ENCODE measurements at places on chromosomes 13 and 19. TPM values are rescaled to one million over a fixed set of nuclear protein-coding genes. Genes with fewer than 3 reads are reported as not detected.

- no peaks in the 10 kb centered on the region for H3K27me3 ChIP-seq
- H3K36me3 ChIP-seq = peaks cover 1% of the 10 kb centered on the region
- DNase-seq = no peak
Measured at GRCh38 chr13:40764587-40765403, 6.2 kb downstream of the MRPS31 start.

- H3K4me1 ChIP-seq = no peaks in the 10 kb centered on the region
- H3K4me3 ChIP-seq = no peak overlapping the region
- H3K27me3 ChIP-seq = no peaks in the 10 kb centered on the region
- H3K27ac ChIP-seq = no peak overlapping the region
- no peak for DNase-seq
Measured at GRCh38 chr13:110989331-110989730, 74.5 kb upstream of the ANKRD10 start.

ZNF256 gene
- total RNA-seq = 1.9 TPM

ZNF582 gene
- not detected for total RNA-seq

GAPDHS gene
- total RNA-seq = not detected

- peak overlapping the region; percentile 77 for H3K27ac ChIP-seq
- H3K4me1 ChIP-seq = peaks cover 15% of the 10 kb centered on the region
- no peaks in the 10 kb centered on the region for H3K36me3 ChIP-seq
- no peak overlapping the region for H3K4me3 ChIP-seq
- no peaks in the 10 kb centered on the region for H3K27me3 ChIP-seq
Measured at GRCh38 chr13:46278474-46278873, 66.7 kb downstream of the LRRC63 start.

GRCh38 chr19:12995596-12996405 lies 526 bp downstream of the NFIX start:
- H3K36me3 ChIP-seq = no peaks in the 10 kb centered on the region
- no peak overlapping the region for H3K27ac ChIP-seq
- H3K27me3 ChIP-seq = peaks cover 2% of the 10 kb centered on the region
- peak overlapping the region; percentile 9 for H3K4me3 ChIP-seq
- peak; percentile 14 for DNase-seq
- no peaks in the 10 kb centered on the region for H3K4me1 ChIP-seq

KLK1 gene
- 1.1 TPM for total RNA-seq

- H3K36me3 ChIP-seq = no peaks in the 10 kb centered on the region
- H3K27ac ChIP-seq = peak overlapping the region; percentile 5
Measured at GRCh38 chr19:49342291-49342721, 7.1 kb downstream of the CD37 start.

ZNF69 gene
- 6.4 TPM for total RNA-seq

DNA sequence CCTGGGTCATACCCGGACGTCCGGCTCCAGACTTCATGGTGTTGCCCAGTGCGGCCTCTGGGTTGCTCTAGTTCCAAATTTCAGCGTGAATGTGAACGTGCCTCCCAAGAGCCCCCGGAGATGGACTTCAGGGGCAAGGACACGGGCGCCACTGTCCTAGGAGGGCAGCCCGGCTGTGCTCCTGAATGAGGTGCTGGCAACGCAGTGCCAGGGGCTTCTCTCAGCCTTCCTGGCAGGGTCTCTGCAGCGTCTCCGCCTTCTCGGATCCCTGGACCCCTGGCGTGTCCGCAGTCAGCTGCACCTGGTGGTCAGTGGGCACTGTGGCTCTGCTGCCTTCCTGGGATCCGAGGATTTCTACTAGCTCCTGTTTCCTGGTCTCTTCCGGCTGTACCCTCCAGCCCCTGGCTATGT lies 101.7 kb upstream of the MCF2L start:
- no peak overlapping the region for H3K4me3 ChIP-seq
- peak overlapping the region; percentile 42 for H3K27ac ChIP-seq
- no peaks in the 10 kb centered on the region for H3K27me3 ChIP-seq
- H3K4me1 ChIP-seq = no peaks in the 10 kb centered on the region
- peaks cover 3% of the 10 kb centered on the region for H3K36me3 ChIP-seq
- no peak for DNase-seq

DNA sequence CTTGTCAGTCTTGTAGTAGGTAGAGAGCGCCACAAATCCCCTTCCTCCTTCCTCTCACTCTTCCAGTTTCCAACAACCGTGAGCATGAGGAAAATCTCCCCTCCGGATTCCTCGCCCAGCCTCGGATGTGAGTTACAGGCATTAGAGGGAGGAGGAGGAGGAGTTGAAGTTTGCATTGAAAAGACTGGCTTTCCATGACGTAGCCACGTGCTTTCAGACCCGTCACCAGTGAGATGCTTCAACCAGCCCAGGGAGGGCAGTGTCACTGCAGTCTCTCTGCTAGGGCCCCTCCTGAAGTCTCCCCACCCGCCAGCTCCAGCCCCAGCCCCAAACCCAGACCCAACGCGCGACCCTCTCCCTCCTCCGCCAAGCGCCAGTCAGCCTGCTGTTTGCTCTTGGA lies 442 bp upstream of the FGF14 start:
- no peaks in the 10 kb centered on the region for H3K36me3 ChIP-seq
- H3K27me3 ChIP-seq = no peaks in the 10 kb centered on the region
- H3K4me1 ChIP-seq = no peaks in the 10 kb centered on the region

- no peaks in the 10 kb centered on the region for H3K4me1 ChIP-seq
- no peaks in the 10 kb centered on the region for H3K27me3 ChIP-seq
- H3K4me3 ChIP-seq = no peak overlapping the region
- no peak overlapping the region for H3K27ac ChIP-seq
- no peaks in the 10 kb centered on the region for H3K36me3 ChIP-seq
- DNase-seq = no peak
Measured at GRCh38 chr13:46012404-46012803, 40.1 kb downstream of the ZC3H13 start.

PSG2 gene
- 0.45 TPM for total RNA-seq

DNA sequence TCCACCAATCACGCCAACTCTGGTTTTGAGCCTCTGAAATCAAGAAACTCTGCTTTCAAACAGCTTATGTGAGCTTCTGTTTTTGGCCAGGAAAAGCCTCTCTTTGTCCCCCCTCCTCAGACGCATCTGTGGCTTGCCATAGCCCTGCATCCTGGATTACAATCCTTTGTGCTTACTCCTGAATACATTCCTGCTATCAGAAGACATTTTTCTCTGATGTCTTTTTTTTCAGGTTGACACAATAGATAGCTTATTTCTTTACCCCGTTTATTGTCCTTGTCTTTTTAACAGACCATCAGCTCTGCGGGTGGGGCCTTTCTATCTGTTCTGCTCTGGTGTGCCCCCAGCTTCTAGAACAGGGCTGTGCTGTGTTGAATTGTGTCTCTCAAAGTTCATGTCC lies 11.0 kb downstream of the PNMA8B start:
- no peaks in the 10 kb centered on the region for H3K4me1 ChIP-seq
- no peaks in the 10 kb centered on the region for H3K36me3 ChIP-seq
- H3K27me3 ChIP-seq = peaks cover 1% of the 10 kb centered on the region
- DNase-seq = no peak

TPP2 gene
- 58.9 TPM for total RNA-seq

DNA sequence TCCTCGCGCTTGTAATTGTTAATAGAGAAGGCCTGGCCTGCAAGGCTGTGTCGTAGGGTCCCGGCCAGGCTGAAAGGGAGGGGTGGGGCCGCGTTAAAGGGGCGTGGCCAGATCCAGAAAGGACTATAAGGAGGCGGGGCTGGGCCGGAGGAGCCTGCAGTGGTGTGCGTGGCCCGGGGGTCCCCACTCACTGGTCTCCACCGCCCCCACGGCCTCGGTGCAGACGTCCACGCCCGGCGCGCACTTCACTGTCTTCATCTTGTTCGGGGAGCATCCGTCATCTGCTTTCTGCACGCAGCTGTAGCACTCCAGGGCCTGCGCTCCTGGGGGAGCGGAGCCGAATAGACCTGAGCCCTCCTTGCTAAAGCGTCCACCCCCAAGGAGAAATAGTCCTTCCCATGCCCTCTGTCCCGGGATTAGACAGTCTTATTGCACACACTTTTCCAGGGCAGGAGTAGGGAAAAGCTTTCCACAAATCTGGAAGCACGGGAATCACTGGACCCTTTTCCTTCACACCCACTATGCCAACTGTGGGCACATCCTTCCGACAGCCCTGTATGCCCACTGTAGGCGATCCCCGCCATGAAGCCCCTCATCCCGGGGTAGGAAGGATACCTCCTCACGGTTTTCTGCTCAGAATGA lies 1.2 kb downstream of the LYPD3 start:
- no peaks in the 10 kb centered on the region for H3K36me3 ChIP-seq
- H3K4me1 ChIP-seq = 0 out of 2 replicates have a peak, but pooled peaks cover 4% of the 10 kb centered on the region
- peak overlapping the region; percentile 64 for H3K4me3 ChIP-seq
- no peak for DNase-seq

GPR12 gene
- total RNA-seq = not detected

SUCLA2 gene
- 77.8 TPM for total RNA-seq

GRCh38 chr19:1251330-1252220 lies 3.2 kb downstream of the MIDN start:
- H3K4me3 ChIP-seq = peak overlapping the region; percentile 62
- H3K4me1 ChIP-seq = peaks cover 34% of the 10 kb centered on the region
- DNase-seq = peak; percentile 71

DNA sequence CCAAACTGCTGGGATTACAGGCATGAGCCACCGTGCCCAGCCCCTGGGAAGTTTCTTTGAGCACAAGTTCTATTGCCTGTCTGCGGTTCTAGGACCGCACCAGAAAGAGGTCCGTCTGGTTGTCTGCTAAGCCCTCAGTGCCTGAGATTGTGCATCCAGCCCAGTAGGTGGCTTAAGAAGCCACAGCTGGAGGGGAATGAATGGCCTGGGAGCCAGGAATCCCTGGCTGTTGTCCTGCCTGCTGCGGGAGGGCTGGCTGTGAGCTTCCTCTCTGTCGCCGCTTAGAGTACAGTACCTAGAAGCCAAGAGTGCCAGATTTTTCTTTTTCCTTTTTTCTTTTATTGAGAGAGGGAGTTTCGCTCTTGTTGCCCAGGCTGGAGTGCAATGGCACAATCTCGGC lies 4.2 kb upstream of the TYK2 start:
- H3K4me1 ChIP-seq = 0 out of 2 replicates have a peak, but pooled peaks cover 2% of the 10 kb centered on the region
- H3K27ac ChIP-seq = no peak overlapping the region

DNA sequence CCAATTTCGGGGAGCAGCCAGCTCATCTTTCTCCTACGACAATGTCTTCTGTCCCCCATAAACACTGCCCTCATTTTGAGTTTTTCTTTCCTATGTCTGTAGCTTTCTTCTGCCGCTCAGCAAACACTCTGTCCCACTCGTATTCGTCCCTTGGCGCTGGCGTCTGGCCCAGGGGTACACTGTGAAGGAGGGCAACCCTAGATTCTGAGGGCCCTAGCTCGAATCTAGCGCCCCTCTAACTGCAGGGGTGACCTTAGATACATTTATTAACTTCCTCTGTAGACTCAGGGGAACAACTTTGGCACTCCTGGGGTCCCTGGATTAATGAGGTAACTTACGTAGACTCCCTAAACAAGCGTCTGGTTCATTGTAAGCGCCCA lies 677 bp upstream of the LRCH1 start:
- no peak for DNase-seq
- peaks cover 23% of the 10 kb centered on the region for H3K4me1 ChIP-seq
- no peaks in the 10 kb centered on the region for H3K36me3 ChIP-seq

DNA sequence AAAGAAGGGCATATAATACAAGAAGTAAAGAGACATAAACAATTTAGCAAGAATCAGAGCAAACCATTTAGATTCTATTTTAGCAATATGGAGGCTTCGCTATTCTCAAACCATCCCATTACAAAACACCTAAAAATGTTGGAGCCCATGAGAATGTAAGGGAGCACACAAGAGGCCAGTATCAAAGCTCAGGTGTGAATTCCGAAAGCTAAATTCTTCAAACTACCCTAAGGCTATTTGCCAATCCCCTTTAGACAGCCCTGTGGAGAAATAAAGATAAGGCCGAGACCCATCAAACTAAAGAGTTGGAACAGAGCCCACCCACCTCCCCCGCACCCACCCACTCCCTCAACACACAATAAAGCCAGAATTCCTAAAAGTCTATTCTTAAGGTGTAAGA lies 210.8 kb upstream of the MAB21L1 start:
- no peaks in the 10 kb centered on the region for H3K36me3 ChIP-seq
- no peak overlapping the region for H3K27ac ChIP-seq
- no peaks in the 10 kb centered on the region for H3K4me1 ChIP-seq
- no peak for DNase-seq
- no peaks in the 10 kb centered on the region for H3K27me3 ChIP-seq

DNA sequence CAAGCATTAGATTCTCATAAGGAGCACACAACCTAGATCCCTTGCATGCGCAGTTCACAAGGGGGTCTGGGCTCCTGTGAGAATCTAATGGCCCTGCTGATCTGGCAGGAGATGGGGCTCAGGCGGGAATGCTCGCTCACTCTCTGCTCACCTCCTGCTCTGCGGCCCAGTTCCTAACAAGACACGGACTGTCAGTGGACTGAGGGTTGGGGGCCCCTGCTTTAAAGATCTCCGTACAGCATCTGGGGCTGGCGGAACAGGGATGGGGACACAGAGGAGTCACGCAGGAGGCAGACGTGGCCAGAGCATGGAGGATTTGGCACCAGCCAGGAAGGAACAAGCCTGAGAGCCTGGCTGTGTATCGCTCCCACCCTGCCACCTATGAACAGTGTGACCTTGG lies 37.3 kb upstream of the ZNF536 start:
- H3K4me3 ChIP-seq = no peak overlapping the region
- no peak overlapping the region for H3K27ac ChIP-seq
- no peaks in the 10 kb centered on the region for H3K27me3 ChIP-seq

- H3K4me3 ChIP-seq = no peak overlapping the region
- H3K27ac ChIP-seq = no peak overlapping the region
- no peak for DNase-seq
- no peaks in the 10 kb centered on the region for H3K27me3 ChIP-seq
- no peaks in the 10 kb centered on the region for H3K36me3 ChIP-seq
Measured at GRCh38 chr13:98048265-98048664, 94.6 kb upstream of the FARP1 start.

GRCh38 chr13:112753833-112754232 lies 64.0 kb downstream of the ATP11A start:
- DNase-seq = no peak
- H3K27me3 ChIP-seq = no peaks in the 10 kb centered on the region
- no peak overlapping the region for H3K27ac ChIP-seq
- H3K36me3 ChIP-seq = peaks cover 1% of the 10 kb centered on the region
- H3K4me1 ChIP-seq = peaks cover 14% of the 10 kb centered on the region
- H3K4me3 ChIP-seq = no peak overlapping the region

DNA sequence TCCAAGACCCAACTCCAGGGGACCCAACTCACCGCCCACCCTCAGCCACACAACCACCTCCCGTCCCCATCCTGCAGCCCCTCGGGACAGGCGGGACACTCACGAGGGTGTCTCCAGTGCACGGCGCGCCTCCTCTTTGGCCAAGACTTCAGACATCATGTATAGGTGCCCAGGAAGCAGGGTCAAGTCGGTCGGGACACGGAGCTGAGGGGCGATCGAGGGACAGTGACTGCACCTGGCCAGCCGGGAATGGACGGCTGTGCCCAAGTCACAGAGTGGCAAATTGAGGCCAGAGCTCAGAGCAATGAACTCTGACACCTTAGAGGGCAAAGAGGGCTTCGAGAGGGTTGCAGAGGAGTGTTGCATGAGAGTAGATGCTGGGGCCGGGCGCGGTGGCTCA lies 8.8 kb downstream of the STAP2 start:
- no peaks in the 10 kb centered on the region for H3K27me3 ChIP-seq
- H3K4me1 ChIP-seq = no peaks in the 10 kb centered on the region
- H3K36me3 ChIP-seq = 0 out of 2 replicates have a peak, but pooled peaks cover 2% of the 10 kb centered on the region
- DNase-seq = no peak

JAK3 gene
- total RNA-seq = not detected

GRCh38 chr19:38425810-38426466 lies at the start of gene RASGRP4:
TSS of gene RASGRP4 (minus strand) at chr19:38426219. CDS start at chr19:38426091, 128 bp downstream.
- H3K36me3 ChIP-seq = no peaks in the 10 kb centered on the region
- H3K27me3 ChIP-seq = no peaks in the 10 kb centered on the region
- H3K4me3 ChIP-seq = no peak within 1 kb of the TSS
- no peak within 1 kb of the TSS for H3K27ac ChIP-seq

- H3K27me3 ChIP-seq = no peaks in the 10 kb centered on the region
- no peak for DNase-seq
- H3K36me3 ChIP-seq = no peaks in the 10 kb centered on the region
- H3K27ac ChIP-seq = no peak overlapping the region
- H3K4me1 ChIP-seq = no peaks in the 10 kb centered on the region
Measured at GRCh38 chr13:47869776-47870175, 131.3 kb downstream of the SUCLA2 start.
